ENCODE measurements at places on chromosomes 1 and 21.

DNA sequence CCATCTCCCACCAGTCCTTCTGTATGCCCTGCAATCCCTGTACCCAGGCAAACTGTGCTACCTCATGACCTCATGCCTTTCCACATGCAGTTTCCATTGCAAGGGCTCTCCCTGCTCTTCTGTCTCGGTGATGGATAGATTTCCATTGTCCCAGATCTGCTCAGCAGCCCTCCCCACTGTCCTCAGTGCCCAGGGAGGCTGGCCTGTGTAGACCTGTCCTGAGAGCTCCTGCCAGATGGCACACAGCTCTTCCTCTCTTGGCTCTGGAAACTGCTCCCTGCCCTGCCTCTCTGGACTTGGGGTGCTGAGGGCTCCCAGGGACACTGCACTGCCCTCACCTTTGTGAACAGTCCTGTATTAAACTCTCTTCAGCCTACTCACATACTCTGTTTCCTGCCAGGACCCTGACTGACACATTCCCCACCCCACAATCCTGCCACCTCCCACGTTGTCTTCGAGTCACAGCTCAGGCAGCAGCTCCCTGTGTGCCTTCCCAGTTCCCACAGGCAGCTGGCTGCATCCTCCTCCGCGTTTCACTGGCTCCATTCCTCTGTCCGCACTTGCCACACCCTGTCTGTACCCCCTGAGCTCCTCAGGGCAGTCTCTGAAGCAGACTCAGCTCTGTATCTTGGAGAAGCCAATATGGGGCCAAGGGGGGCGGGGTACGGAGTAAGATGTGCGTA lies 57.0 kb downstream of the SPATA46 start:
- no peak for DNase-seq

DNA sequence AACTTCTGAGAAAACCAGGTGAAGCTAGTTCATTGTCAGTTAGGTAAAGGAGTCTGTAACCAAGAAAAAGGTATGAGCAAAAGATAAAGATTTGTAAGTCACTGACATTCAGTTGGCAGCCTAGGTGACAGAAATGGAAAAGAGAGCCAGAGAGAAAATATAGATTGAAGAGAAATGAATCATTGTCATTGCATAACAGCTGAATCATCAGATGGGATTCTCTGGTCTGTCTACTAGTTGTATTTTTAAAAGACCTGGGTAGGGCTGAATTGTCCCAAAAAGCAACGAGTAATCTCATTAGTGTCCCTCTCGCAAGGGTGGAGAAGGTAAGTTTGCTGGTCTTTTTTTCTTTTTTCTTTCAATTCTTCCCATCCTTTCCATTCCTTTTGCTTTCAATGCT lies 36.6 kb downstream of the PTGS2 start:
- no peak for DNase-seq

DNA sequence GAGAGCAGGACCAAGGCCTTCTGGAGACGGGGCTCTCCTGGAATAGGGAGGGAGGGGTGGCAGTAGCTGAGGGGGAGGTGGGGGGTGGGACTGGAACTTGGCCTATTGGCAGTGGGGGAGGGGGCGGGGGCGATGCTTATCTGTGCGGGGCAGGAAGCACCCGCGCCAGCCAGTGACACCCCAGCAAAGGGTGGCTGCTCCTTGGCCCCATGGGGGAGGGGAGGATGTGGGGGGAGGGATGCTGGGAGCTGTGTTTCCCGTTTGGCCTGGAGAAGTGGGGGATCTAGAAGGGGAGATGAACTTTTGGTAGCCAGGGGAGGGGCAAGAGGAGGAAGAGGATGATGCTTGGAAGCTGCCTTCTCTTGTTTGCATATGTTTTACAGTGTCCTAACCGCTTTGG lies 11.0 kb downstream of the ZBTB7B start:
- no peak for DNase-seq

DNA sequence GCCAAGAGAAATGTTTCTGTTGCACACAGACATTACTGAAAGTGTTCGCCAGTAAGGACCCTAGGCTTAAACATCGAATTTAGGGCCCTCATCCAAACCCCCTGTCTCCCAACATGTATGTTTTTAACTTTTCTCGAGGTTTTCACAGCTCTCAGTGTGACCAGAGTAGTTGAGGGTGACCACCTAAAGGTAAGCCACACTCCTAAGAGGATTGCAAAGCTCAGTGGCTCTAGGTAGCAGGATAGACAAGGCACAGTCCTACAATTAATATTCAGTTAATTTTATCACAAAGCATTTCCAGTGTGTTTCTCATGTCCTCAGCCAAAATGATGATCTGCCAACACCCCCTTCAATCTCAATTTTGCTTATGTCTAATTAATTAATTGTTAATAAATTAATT lies 695 bp upstream of the ALG14 start:
- DNase-seq: no peak

GRCh38 chr1:89670163-89670562 lies 37.2 kb downstream of the LRRC8C start:
- no peak for DNase-seq

DNA sequence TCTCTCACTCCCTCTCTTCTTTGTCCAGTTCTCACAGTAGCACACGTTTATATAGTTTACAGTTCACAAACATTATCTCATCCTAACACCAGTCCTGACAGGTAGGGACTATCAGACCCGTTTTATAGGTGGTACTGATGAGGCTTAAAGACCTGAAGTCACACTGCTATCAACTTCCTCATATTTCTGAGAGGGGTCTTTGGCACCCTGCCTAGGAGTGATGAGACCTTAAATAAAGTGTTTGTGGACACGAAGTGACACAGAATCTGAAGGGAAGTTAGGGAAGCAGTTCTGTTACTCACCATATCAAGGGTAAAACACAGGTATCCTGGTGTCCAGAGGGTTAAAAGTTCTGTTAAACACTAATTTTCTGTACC lies 590 bp upstream of the TACSTD2 start:
- no peak for DNase-seq

DNA sequence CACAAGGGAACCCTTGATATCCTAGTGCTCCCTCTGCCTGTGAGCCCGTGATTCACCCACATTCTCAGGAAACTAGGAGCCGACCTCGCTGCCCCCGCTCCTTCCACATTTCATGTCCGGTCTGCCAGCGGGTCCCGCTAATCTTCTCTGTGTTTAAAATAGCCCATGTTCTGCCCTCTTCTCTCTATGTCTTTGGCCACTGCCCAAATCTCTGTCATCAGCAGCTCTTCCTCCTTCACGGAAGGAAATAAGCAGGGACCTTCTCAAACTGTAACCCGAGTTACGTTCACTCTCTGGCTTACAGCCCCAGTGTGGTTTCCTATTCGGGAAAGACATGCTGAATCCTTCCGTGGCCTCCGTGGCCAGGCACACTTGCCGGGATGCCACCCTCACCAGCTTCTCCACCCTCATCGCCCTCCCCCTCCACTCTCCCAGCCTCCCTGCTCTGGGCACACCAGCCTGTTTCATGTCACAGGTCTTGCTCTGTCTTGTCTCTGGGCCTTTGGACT lies 21.1 kb upstream of the UBXN10 start:
- DNase-seq: no peak

GRCh38 chr1:9687874-9688582 lies 36.5 kb downstream of the PIK3CD start:
- no peak for DNase-seq

DNA sequence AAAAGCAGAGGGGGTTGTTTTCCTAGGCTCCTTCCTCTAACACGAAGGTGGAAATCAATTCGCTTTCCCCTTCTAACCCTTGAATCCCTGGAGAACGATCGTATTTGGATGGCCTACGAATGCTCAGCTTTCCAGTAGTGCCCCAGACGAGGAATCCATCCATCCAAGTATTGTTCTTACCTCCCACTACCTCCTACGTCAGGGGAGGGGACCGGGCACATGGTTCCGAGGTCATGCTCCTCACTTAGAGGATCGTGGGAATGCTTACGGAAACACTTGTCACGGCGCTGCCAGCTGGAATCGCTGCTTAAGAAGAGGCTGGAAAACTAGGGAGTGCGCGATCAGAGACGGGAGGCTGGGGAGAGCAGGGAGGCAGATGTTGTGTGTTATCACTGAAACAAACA lies 47.4 kb downstream of the CAPZB start:
- no peak for DNase-seq

DNA sequence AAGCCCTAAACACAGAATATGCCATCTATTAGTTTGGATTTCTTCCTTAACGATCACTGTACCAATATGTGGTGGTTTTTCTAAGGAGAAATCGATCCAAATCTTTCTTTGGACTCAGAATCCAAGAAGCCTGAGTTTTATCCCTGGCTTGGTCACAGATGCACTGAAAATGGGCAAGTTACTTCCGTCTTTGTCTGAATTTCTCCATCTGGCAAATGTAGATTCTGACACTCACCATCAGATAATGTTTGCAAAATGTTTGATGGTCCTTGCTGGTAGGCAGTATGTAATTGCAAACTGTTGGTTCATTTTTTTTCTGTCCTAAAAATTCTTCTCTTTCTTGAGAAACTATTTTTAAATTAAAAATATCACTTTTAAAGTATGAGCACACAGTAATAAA lies 115.0 kb downstream of the TSEN15 start:
- no peak for DNase-seq

GRCh38 chr1:107875689-107876088 lies 89.3 kb downstream of the VAV3 start:
- no peak for DNase-seq

DNA sequence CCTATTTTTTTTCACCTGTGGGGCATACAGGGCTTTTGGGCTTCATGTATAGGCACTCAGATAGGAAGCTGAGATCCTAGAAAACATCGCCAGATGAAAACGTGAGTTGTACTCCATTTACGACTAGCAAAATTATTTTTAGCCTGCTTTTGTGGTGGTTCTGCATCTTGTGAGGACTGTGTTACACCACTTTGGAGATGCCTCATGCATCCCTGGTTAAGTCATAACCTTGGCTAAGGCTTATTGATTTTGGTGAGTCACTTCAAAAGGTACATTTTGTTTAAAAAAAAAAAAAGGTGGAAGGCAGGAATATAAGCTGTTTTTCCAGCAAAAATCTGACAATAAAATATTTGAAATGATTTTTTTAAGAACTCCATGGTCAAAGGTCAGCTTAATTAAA lies 101.8 kb upstream of the OLFM3 start:
- DNase-seq: no peak

DNA sequence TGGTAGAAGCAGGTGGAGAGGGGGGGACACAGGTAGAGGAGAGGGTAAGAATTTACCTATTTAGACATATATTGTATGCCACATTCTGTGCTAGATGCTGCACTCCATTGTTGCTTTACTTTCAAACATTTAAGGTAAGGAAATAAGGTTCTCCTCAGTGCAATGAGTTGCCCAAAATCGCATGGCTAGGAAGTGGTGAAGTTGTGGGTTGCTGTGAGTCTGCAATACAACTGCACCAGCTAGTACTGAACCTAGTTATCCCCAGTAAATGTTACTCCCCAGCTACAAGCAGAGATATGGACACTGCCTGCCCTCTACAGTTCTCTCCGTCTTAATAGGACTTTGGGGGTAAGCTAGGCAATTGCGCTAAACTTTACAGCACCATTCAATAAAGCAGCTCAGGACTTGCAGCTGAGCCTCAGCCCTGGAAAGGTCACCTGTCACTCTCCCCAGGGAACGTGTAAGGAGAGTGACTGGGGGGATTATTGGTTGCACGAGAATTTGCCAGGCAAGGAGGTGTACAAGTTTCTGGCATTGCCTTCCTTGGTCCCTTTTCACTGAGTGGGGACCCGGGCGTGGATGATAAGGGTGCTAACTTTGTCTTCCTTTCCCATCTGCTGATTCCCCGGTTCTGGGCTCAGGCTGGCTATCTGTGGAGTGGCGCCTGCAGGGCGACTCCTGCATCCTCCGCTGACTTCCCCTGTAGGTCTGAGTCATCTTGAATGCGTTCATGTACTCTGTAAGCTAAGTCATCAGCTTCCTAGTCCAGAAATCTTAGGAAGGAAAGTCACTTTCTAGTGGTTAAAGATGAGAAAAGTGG lies 71.3 kb upstream of the CNTN2 start:
- no peak for DNase-seq

- DNase-seq: no peak
Measured at GRCh38 chr1:97070376-97070775, 348.8 kb downstream of the PTBP2 start.

DNA sequence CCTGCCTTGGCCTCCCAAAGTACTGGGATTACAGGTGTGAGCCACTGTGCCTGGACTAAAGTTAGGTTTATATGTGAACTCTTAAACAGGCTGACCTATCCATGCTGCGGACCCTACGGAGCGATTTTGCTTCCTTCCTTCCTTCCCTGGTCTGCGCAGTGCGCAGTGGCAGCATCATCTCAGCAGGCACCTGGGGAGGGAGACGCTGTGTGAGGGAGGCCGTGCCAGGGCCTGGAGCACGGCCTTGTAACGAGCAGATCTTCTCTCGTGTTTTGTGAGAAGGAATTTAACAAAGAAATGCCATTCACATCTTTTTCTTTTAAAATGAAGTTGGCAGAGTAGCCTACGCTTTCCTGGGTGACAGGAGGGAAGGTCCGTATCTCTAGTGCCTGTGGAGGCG lies 45.8 kb downstream of the PKNOX1 start:
- no peak for DNase-seq

GRCh38 chr1:150874455-150875196 lies 1.8 kb downstream of the ARNT start:
- DNase-seq: no peak

DNA sequence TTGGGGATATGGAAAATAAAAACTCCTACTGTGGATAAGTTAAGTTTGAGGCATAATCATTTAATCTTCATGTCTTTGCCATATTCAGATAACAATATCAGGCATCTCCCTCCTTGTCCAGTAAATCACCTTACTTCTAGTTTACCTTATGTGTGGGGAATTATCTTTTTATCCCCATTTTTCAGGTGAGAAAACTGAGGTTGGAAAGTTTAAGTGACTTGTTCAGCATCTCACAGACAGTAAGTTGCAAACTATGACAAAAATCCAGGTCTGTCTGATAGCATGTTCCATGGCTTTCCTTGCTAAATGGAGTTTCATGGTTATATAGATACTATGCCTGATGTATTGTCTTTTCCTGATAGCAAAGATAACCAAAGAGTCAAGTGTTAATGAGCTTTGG lies 79.7 kb downstream of the TMEM200B start:
- DNase-seq: no peak

DNA sequence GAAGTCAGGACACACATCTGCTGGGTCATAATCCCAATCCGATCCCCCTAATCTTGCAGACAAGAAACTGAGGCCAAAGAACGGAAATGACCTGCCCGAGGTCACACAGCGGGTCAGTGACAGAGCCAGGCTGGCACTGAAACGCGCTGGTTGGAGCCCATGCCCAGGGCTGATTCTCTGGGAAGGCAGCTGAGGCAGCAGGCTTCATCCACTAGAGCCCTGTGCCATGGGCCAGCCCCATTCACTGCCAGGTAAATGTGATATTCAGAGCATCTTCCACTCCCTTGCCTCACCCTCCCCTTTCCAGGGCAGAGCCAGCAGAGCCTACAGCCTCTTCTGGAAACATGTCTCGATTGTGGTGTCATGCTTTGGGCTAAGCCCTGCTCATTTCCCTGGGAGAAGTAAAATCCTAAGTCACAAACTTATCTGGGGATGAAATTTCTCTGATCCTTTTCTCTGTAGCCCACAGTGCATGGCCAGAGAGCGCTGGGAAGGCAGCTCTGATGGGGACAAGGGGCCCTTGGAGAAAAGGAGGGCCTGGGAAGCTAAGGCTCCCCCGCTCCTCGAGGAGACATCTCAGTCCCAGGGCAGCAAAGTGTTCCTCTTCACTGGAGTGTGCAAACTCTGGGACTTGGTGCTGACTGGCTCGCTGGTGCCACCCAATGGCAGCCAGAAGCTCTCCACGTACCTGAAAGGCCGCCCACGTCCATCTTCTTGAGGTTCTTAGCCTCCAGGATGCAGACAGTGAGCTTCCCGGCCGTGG lies 110.4 kb downstream of the SYT2 start:
- peak; percentile 51 for DNase-seq

GRCh38 chr1:224383218-224383617 lies 26.5 kb downstream of the CNIH4 start:
- DNase-seq: no peak
